Erythroblast (primary cell): ENCODE measurements at places on chromosomes 2 and 18.

- DNase-seq: no peak
Observed at GRCh38 chr2:47223980-47224379, 68.9 kb upstream of the STPG4 start.

- peak; percentile 19 for DNase-seq
Observed at GRCh38 chr2:85709401-85709811, 15.2 kb downstream of the GNLY start.

DNA sequence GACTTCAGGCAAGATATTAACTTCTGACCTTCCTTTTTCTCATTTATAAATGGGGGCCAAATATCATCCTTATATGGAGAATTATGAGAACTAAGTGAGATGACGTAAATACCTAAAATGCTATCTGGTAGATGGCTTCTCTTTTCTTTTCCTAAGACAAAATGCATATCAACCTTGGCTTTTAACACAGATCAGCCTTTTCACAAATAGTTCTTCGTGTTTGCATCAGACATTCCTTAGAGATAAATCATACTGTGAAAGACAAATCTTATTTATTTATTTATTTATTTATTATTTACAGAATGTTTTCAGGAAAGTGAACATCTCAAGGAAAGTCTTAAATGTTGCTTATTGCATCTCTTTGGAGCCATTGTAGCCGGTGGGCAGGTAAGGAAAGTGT, 62.8 kb downstream of the NBEAL1 start:
- no peak for DNase-seq

GRCh38 chr2:27690052-27690451, 26.4 kb downstream of the SLC4A1AP start:
- DNase-seq: no peak

DNA sequence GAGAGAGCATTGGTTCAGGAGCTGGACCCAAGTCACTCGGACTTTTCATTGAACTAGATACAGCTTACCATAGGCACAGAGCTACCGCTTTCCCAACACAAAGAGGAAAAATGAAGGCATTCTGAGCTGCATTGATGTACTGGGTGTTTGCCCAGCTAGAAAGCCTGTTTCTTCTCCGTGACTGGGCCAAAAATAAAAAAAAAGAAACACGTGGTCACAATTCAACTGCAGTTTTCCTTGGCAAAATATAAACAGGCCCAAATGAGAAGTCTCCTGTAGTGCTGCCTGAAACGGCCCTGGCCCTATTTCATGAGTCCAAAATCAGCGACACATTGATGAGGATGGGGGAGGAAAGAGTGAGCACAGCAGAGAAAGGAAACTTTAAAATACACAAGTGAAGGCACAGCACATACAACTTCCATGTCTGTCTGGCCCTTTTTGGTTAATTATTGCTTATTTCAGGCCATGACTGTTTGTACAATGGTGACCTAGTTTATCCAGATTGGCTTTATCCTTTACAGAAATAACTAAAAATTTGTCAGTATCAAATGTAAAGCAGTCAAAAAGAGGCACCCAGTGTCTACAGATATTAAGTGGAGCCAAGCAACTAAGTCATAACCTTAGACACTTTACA, 179.7 kb downstream of the ICOS start:
- no peak for DNase-seq

- no peak for DNase-seq
Observed at GRCh38 chr2:226754821-226755604, 44.6 kb downstream of the IRS1 start.

- DNase-seq: no peak
Observed at GRCh38 chr18:49910019-49910418, 96.7 kb upstream of the ACAA2 start.

- peak; percentile 82 for DNase-seq
Observed at GRCh38 chr2:231557571-231558217, 27.4 kb upstream of the NMUR1 start.

DNA sequence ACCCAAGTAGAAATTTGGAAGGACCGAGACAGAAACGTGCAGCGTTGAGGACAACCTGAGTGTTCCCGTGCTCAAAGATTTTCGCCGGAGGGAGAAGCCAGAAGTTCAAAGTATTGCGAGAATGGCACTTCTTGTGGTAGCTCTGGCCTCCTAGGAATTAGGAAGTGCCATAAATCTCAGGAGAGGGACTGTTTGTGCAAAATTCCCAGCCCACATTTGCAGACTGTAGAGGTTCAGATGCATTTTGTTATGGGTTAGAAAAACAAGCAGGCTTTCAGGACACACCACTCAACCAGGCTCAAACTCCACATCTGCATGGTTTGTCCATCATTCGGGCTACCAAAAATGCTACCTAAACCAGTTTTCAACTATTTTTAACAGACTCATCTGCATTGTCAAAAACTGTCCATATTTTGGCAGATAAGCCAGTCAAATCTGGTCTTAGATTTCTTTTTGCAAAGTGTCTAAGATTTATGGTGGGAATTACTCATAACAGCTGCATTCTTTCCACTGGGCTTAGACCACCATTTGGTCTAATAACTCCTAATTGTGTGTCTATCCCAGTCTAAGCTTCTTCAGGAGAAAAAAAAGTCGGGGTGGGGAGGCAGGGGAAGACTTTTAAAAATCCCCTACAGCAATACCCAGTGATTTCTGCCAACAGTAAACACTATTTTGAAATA, 422.9 kb downstream of the ARHGAP15 start:
- no peak for DNase-seq

- DNase-seq: peak; percentile 68
Observed at GRCh38 chr2:46913471-46914381, 1.9 kb downstream of the MCFD2 start.

- peak; percentile 29 for DNase-seq
Observed at GRCh38 chr2:235494716-235495372, 1.0 kb downstream of the AGAP1 start.
